ENCODE measurements at places on chromosomes 1 and 21.

DNA sequence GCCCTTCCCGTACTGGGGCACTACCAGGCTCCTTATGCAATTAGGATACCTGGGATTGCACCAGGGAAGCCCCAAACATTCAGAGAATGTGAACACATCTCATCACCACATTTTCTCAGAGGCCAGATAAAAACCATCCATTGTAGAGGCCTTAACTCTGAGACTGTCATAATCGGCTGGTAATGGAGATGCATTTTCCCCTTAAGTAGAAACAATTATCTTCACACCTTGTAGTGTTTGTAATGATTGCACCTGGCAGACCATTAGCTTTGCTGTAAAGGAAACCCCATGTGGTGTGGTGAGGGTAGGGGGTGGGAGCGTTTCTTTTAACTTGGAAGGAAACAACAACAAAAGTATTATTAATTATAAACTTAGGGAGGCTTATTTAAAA is 90.0 kb upstream of the TLR5 start:
- no peak for DNase-seq

- DNase-seq, result no peak
Observed at GRCh38 chr1:24311741-24312140, 7.4 kb upstream of the GRHL3 start.

- DNase-seq, result no peak
Observed at GRCh38 chr1:77342745-77343144, 60.9 kb downstream of the AK5 start.

DNA sequence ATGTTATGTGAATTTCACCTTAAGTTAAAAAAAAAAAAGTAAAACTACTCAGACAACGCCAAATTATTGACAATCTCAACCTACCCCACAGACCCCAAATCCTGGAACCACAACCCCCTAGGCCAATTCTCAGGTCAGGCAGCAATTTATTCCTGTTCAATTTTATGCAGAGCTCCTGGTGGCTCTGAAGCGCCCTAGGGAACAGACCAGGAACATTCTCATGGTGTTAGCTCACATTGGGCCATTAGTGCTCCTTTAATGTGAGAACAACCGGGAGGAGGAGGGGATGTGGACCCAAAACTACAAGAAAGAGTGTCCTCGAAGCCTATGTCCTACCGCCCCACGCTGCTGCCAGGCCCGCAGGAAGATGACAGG is 403 bp upstream of the PSEN2 start:
- DNase-seq, result no peak

DNA sequence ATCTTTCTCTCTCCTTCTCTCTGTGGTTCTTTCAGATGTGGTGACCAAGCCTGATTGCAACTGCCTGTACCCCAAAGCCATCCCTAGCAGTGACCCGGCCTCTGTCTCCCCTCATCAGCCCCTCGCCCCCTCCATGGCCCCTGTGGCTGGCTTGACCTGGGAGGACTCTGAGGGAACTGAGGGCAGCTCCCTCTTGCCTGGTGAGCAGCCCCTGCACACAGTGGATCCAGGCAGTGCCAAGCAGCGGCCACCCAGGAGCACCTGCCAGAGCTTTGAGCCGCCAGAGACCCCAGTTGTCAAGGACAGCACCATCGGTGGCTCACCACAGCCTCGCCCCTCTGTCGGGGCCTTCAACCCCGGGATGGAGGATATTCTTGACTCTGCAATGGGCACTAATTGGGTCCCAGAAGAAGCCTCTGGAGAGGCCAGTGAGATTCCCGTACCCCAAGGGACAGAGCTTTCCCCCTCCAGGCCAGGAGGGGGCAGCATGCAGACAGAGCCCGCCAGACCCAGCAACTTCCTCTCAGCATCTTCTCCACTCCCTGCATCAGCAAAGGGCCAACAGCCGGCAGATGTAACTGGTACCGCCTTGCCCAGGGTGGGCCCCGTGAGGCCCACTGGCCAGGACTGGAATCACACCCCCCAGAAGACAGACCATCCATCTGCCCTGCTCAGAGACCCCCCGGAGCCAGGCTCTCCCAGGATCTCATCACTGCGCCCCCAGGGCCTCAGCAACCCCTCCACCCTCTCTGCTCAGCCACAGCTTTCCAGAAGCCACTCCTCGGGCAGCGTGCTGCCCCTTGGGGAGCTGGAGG is 12.7 kb downstream of the CSF1 start:
- DNase-seq, result no peak

DNA sequence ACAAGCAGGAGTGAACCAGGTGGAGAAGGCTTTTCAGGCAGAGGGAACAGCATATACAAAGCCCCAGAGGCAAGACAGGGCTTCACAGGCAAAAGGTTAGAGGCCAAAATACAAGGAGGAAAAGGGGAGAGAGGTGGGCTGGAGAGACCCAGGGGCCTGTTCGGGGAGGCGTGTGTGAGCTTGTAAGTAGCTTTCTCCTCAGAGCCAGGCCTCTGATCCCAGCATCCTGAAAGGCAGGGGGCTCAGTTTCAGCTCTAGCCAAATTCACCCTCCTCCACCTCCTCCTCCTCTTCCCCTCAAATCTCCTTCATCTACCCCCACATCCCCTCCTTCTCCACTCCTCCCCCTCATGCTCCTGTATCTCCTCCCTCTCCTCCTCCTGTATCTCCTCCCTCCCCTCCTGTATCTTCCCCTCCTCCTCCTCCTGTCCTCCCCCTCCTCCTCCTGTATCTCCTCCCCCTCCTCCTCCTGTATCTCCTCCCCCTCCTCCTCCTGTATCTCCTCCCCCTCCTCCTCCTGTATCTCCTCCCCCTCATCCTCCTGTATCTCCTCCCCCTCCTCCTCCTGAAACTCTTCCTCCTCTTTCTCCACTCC is 148.6 kb downstream of the ST6GALNAC5 start:
- no peak for DNase-seq

- no peak for DNase-seq
Observed at GRCh38 chr1:16146279-16147155, 9.4 kb downstream of the EPHA2 start.

DNA sequence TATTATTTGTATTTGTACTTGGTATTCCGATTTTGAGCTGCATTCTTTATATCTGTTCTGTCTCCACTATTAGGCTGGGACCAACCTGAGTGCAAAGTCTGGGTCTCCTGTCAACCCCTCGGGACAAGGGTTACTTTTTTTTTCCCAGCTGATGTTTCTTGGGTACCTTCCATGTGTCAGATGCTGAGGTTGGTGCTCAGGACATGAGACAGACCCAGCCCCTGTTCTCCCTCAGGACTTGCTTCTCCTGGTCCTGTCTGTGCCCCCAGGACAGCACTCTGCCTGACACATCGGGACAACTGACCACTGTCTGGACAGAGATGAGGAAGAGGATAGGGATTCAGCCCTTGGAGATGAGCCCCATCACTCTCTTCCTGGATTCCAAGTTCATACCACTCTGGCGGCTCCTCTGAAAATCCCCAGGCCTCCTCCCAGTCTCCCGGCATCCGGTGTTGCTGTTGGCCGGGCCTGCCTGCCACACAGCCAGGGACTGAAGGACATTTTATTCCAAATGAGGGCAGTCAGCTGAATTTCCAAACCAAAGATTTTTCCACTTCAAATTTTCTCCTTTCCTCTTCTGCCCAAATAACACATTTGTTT is 55.6 kb upstream of the FMOD start:
- no peak for DNase-seq

- no peak for DNase-seq
Observed at GRCh38 chr1:79113836-79114235, 107.3 kb upstream of the ADGRL4 start.

DNA sequence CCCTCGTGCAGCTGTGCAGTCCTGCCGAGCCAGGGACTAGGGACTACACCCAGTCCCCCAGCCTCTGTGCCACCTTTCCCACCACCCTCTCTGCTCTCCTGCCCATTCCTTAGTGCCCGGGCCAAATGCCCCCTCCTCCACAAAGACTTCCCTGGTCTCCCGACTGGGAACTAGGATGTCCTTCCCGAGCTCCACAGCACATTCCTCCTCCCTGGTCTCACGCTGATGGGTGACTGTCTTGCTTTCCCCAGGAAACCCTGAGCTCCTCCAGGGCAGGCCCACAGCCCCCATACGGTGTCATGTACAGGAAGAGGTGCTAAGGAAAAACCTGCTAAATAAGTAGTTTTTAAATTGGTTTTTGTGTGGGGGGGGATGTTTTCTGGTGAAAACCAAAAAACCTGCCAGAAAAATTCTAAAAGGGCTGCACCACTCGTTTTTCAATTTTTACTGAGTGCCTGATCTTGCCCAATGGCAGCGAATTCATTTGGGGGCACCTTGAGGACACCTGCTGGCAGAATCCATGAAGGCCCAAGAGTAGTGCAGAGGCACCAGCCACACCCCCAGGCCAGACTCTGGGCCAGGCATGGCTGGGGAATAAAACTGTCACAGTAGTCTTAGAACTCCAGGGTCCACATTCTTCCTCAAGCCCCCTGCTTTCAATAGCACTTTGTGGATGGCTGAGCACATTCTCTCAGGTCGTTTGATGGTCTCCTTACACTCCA is 50.4 kb downstream of the GLIS1 start:
- no peak for DNase-seq

Data from activated CD4-positive, alpha-beta T cell treated with anti-CD3 and anti-CD28 coated beads for 24 hours (primary cell).